ENCODE measurements at places on chromosomes 7 and 10. TPM values are rescaled to one million over a fixed set of nuclear protein-coding genes. Genes with fewer than 3 reads are reported as not detected.

DNA sequence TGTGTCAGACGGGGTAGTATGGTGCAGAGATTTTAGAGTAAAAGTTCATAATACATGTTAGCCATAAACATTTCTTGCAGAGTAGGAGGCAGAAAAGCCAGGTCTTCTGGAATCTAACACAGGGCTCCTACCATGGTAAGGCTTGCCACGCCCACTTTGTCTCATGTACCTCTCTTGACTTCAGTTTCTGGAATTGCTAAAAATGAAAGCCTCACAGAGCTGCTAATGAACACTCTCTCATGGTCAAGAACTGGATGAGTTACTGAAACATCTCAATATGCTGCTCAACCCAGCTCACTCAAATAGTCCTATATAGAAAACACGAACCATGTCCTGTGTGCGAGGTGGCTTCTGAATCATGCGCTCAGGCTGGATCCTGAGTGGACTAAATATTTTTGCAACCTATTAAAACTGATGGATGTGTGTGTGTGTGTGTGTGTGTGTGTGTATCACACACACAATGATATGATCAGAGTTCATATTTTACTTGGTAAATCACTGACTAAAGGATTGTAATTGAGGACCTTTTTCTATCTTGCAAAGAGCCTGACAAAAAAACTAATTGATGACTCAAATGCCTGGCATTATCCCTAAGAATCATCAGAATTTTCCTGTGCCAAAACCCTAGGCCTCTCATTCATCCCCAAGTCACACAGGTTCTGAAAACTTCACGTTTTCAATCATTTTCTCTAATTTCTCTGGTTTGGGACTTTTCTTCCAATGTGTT is 1306.6 kb downstream of the XPNPEP1 start:
- no peak for DNase-seq

- DNase-seq = no peak
Measured at GRCh38 chr7:114504586-114504985, 90.0 kb downstream of the FOXP2 start.

CRYGN gene
- 1.7 TPM for polyA plus RNA-seq

GRCh38 chr7:96169439-96169838 is 152.5 kb downstream of the SLC25A13 start:
- DNase-seq = no peak

DENND2A gene
- 37.1 TPM for polyA plus RNA-seq

LSM5 gene
- polyA plus RNA-seq = 98.9 TPM

GRCh38 chr7:85833066-85833465 is 646.2 kb upstream of the SEMA3D start:
- no peak for DNase-seq

- no peak for DNase-seq
Measured at GRCh38 chr10:120824881-120825309, 26.3 kb upstream of the WDR11 start.

- no peak for DNase-seq
Measured at GRCh38 chr7:36942025-36942424, 217.7 kb upstream of the AOAH start.

GRCh38 chr10:17643339-17643754 is 604 bp upstream of the STAM start:
- no peak for DNase-seq

GRCh38 chr10:352476-353235 is 217.4 kb downstream of the ZMYND11 start:
- DNase-seq = no peak

Measured in right renal cortex interstitium (tissue), 3 donors.